ENCODE measurements at places on chromosomes 6 and 20.

GRCh38 chr6:44535446-44535845, 147.9 kb downstream of the CDC5L start:
- DNase-seq: no peak

DNA sequence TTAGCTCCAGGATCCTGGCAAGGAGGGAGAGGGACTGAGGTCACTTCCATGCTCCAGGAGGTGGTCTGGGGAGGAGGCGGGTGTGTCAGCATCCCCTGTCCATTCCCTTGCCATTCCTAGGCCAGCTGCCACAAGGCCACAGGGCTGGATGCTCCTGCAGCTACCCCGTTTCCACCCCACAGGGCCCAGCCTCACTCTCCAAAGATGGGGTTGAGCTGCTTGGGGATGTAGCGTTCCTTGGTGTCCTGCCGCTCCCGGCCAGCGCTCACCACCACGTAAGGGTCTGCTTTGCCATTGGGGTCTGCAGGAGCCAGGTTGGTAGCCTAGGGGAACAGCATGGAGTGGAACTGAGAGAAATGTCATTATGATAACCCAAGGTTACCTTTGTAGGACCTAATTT, 23.0 kb downstream of the ERGIC3 start:
- no peak for DNase-seq

GRCh38 chr6:134466771-134467525, 149.0 kb upstream of the SGK1 start:
- no peak for DNase-seq

- no peak for DNase-seq
Observed at GRCh38 chr20:37431786-37432185, 85.8 kb downstream of the SRC start.

- DNase-seq: no peak
Observed at GRCh38 chr20:63577317-63577894, 3.4 kb upstream of the HELZ2 start.

DNA sequence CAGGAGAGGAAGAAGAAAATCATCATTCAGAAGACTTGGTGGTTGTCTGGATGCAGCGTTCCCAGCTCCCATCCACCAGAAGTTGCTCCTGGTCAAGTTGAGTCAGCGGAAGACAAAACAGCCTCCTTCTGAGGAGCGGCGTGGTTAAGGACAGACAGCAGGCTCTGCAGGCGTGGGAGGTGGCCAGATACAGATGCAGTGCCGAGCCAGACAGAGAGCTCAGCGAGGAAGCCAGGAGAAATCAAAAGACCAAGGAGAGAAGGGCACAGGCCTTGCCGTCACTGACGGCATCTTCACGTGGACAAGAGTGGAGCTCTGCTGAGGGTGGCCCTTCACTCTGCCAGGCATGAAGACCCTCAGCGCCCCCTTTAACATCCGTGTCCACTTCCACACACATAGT, 158.5 kb downstream of the THBS2 start:
- no peak for DNase-seq

GRCh38 chr6:132570221-132570777, at the start of gene TAAR6:
TSS of gene TAAR6 (plus strand) at chr6:132570322. CDS start at chr6:132570322, 0 bp downstream.
- DNase-seq: no peak

DNA sequence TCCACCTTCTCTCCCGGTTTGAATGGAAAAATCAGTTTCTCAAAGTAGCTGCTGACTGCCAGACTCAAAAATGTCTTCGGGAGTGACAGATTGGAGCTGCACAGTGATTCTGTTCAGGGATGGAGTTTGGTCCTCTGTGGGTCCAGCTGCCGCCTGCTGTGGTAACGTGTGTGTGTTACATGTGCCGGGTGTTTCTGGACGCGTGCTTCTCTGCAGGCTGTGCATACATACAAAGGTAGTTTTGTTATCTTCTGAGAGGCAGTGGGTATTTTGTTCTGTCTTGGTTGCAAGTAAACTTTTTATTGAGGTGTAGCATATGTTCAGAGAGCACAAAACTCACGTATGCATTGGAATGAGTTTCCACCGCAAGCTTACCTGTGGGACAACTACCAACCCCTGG, 41.3 kb upstream of the NAA20 start:
- DNase-seq: no peak

DNA sequence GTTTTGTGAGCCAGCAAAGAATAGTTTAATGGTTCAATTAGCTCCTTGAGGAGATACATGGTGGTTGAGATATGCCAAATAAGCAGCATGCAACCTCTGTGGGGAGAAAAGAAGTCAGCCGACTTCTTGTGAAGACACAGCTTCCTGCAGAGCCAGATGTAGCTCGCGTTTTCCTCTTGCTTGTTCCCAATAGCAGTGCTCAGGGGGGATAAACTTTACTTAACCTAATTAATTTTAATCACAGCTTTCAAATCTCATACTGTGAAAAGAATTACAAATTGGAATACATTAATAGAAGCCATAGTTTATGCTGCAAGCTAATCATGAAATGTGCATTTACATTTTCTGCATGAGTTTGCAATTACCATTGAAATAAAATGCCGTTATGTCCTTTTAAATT, 106.2 kb downstream of the MAP3K7 start:
- DNase-seq: no peak
